Dermis microvascular lymphatic vessel endothelial cell (primary cell): ENCODE measurements at places on chromosomes 1 and 21. TPM values are rescaled to one million over a fixed set of nuclear protein-coding genes. Genes with fewer than 3 reads are reported as not detected.

The LEFTY1 gene
- not detected in 2 replicates for total RNA-seq

The TMEM240 gene
- 1.0 and 1.4 TPM in 2 replicates for total RNA-seq

The PRKAA2 gene
- 1.7 and 2.4 TPM in 2 replicates for total RNA-seq

The SPATA45 gene
- not detected in 2 replicates for total RNA-seq

The LPAR3 gene
- under 0.01 TPM in 1 of 2 replicates, not detected in the other for total RNA-seq

The MACF1 gene
- total RNA-seq, result 316 and 401 TPM in 2 replicates

The SAMD13 gene
- 0.63 and 1.0 TPM in 2 replicates for total RNA-seq

The TRIM45 gene
- total RNA-seq, result 0.90 and 2.1 TPM in 2 replicates

The KLF17 gene
- total RNA-seq, result not detected in 2 replicates

The PAQR6 gene
- 0.38 and 0.39 TPM in 2 replicates for total RNA-seq

The AMIGO1 gene
- total RNA-seq, result 0.64 and 1.0 TPM in 2 replicates

The MIER1 gene
- 19.4 and 20.7 TPM in 2 replicates for total RNA-seq

The WNT3A gene
- total RNA-seq, result not detected in 2 replicates

The DCDC2B gene
- total RNA-seq, result not detected in 2 replicates

The FLG gene
- total RNA-seq, result not detected in 2 replicates

The MATN1 gene
- total RNA-seq, result under 0.01 TPM in 1 of 2 replicates, not detected in the other

The HHAT gene
- total RNA-seq, result 1.0 and 1.8 TPM in 2 replicates

The ACTN2 gene
- total RNA-seq, result 0.13 TPM in 1 of 2 replicates, not detected in the other
